ENCODE measurements at places on chromosomes 16 and 17. TPM values are rescaled to one million over a fixed set of nuclear protein-coding genes. Genes with fewer than 3 reads are reported as not detected.

Gene RNF43
- 3.7 TPM for polyA plus RNA-seq

Gene MYH8
- not detected for polyA plus RNA-seq

Gene LAT
- 12.6 TPM for polyA plus RNA-seq

Gene TMEM220
- polyA plus RNA-seq = 10.5 TPM

Gene DUSP3
- 50.5 TPM for polyA plus RNA-seq

Gene CDH13
- 4.4 TPM for polyA plus RNA-seq

Gene LGALS9B
- 0.39 TPM for polyA plus RNA-seq

Gene AATK
- polyA plus RNA-seq = 26.7 TPM

Gene CES5A
- polyA plus RNA-seq = not detected

Gene DHX38
- 45.9 TPM for polyA plus RNA-seq

Gene SULT1A2
- 14.2 TPM for polyA plus RNA-seq

Gene WNT9B
- 0.33 TPM for polyA plus RNA-seq

Gene DYNLRB2
- 18.1 TPM for polyA plus RNA-seq

Gene SLC13A5
- polyA plus RNA-seq = not detected

Gene EME1
- 0.55 TPM for polyA plus RNA-seq

Gene NPW
- polyA plus RNA-seq = 0.34 TPM

Gene GUCY2D
- polyA plus RNA-seq = 0.27 TPM

Gene KRT39
- polyA plus RNA-seq = not detected

Gene CD300C
- polyA plus RNA-seq = 1.9 TPM

Gene RAB26
- polyA plus RNA-seq = 0.30 TPM

Gene FBXW10B
- 1.3 TPM for polyA plus RNA-seq

Gene CHST6
- 4.2 TPM for polyA plus RNA-seq

Gene TPSG1
- 0.71 TPM for polyA plus RNA-seq

Gene MGAT5B
- polyA plus RNA-seq = 0.52 TPM

Gene NRN1L
- 1.1 TPM for polyA plus RNA-seq

Gene OTOP3
- polyA plus RNA-seq = not detected

Gene GGT6
- 6.1 TPM for polyA plus RNA-seq
